ENCODE measurements at places on chromosomes 6 and 20.
A peak's percentile ranks its signal among the peaks of the same experiment; 100 is the strongest.

DNA sequence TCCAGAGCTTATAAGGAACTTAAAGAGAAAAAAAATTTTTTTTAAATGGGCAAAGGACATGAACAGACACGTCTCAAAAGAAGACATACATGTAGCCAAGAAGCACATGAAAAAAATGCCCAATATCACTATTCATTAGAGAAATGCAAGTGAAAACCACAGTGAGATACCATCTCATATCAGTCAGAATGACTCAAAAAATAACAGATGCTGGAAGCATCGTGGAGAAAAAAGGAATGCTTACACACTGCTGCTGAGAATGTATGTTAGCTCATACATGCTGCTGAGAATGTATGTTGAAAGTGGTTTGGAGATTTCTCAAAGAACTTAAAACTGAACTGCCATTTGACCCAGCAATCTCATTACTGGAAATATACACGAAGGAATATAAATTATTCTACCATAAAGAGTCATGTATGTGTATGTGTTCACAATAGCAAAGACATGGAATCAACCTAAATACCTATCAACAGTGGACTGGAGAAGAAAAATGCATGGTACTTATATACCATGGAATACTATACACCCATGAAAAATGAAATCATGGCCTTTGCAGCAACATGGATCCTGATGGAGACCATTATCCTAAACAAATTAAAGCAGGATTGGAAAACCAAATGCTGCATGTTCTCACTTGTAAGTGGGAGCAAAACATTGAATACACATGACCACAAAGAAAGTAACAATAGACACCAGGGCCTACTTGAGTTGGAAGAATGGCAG is 5.2 kb downstream of the OR11A1 start:
- peaks cover 15% of the 10 kb centered on the region for H3K27me3 ChIP-seq
- H3K27ac ChIP-seq, result no peak overlapping the region
- no peaks in the 10 kb centered on the region for H3K36me3 ChIP-seq
- no peak overlapping the region for H3K4me3 ChIP-seq
- no peak for DNase-seq
- H3K4me1 ChIP-seq, result no peaks in the 10 kb centered on the region

DNA sequence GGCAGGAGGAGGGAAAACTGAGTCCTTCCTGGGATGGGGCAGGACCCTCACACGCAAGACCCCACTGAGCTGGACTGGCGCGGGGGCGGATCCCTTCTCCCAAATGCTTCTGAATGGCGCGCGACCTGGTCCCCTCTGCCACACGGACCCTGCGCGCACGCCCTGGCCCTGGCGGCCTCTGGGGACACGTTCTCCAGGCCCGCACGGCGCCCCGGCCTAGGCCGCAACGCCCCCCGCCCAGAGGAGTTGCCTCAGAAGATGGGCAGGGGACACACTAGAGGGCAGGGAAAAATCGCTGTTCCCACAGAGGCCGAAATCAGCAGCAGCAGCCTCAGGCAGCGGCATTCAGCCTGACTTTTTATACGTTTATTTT is 45.2 kb upstream of the OSTM1 start:
- no peak overlapping the region for H3K27ac ChIP-seq
- H3K36me3 ChIP-seq, result peaks cover 2% of the 10 kb centered on the region
- DNase-seq, result no peak
- H3K27me3 ChIP-seq, result peaks cover 91% of the 10 kb centered on the region
- peak overlapping the region; percentile 72 for H3K4me3 ChIP-seq

- no peak overlapping the region for H3K27ac ChIP-seq
- no peaks in the 10 kb centered on the region for H3K36me3 ChIP-seq
- H3K4me3 ChIP-seq, result no peak overlapping the region
- no peaks in the 10 kb centered on the region for H3K4me1 ChIP-seq
- H3K27me3 ChIP-seq, result no peaks in the 10 kb centered on the region
- no peak for DNase-seq
Measured at GRCh38 chr6:4707011-4707410, 69.2 kb upstream of the CDYL start.

- H3K27ac ChIP-seq, result no peak overlapping the region
- H3K4me3 ChIP-seq, result no peak overlapping the region
Measured at GRCh38 chr6:133512410-133513016, 271.4 kb downstream of the EYA4 start.

DNA sequence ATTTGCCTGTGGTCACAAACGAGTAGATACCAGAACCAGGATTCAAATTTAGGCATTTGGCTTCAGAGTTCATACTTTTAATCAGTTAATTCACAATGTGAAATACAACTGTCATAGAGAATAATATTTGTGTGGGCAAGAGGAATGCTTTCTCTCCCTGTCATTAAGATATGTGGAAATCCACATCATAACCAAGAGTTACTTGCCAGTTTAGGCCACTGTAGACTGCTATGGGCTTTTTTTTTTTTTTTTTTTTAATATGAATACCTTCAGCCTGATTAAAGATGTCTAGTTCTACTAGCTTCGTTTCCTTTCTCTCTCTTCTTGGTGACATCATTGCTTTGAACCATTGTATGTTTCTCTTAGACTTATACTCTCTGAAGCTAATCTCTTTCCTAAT is 244.9 kb downstream of the ZFAND3 start:
- H3K27me3 ChIP-seq, result no peaks in the 10 kb centered on the region
- H3K36me3 ChIP-seq, result peaks cover 23% of the 10 kb centered on the region
- no peak overlapping the region for H3K4me3 ChIP-seq
- DNase-seq, result no peak
- H3K4me1 ChIP-seq, result peaks cover 1% of the 10 kb centered on the region
